ENCODE measurements at places on chromosomes 11 and 22. TPM values are rescaled to one million over a fixed set of nuclear protein-coding genes. Genes with fewer than 3 reads are reported as not detected.

DNA sequence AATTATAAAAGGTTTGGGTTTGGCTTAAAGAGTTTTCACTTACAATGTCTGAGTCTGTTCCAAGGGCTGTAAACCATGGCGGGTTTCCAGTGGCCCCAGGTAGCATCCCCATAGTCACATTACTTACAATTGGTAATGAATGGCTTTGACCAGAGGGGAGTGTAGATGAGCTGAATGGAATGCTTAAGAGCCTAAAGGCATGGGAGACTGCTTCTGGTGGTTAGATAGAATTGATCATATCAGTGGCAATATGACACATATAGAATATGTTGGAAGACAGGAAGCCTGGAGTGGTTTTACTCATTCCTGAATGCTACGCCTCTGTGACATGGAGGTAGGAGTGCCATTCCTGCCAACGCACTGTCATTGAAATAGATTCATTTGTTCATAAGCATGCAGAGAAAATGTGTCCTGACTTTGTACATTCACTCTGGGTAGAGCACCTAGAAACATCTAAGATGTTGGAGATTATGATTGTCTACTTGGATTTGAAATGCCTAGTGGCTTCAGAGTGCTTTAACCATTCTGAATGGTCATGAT lies 183.3 kb downstream of the BLID start:
- DNase-seq: no peak

- no peak for DNase-seq
These were observed 571.6 kb downstream of the LUZP2 start for GRCh38 chr11:25068451-25068850.

The LYVE1 gene
- total RNA-seq: 42.0 TPM

DNA sequence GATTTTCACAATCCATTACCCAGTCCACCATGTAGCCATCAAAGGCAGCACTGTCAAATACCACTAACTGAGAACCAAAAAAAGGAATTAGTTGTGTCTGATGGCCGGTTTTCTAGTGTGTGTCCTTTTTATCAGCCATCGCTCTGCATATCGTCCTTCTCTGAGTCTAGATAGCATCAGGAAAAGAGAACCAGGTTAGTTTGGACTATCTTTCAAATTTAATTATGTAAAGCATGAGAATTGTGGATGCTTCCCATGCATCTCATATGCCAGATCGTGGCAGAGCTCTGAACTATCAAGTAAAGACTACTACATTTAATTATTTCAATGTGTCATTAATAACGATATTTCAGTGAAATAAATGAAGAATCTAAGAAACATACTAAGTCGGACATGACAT lies 691.9 kb downstream of the FAM181B start:
- no peak for DNase-seq

The EXPH5 gene
- 9.9 TPM for total RNA-seq

GRCh38 chr11:18750944-18751343 lies 25.0 kb upstream of the IGSF22 start:
- no peak for DNase-seq

The ASRGL1 gene
- 4.5 TPM for total RNA-seq

The HEPHL1 gene
- not detected for total RNA-seq

The NRIP3 gene
- total RNA-seq: 0.37 TPM

GRCh38 chr11:116507016-116507415 lies 265.8 kb downstream of the BUD13 start:
- DNase-seq: no peak

Measured in right lobe of liver (tissue), 6 donors.